ENCODE measurements at places on chromosomes 2 and 18. TPM values are rescaled to one million over a fixed set of nuclear protein-coding genes. Genes with fewer than 3 reads are reported as not detected.
A peak's percentile ranks its signal among the peaks of the same experiment; 100 is the strongest.

The PROKR1 gene
- total RNA-seq = not detected

The GPD2 gene
- 78.0 TPM for total RNA-seq

DNA sequence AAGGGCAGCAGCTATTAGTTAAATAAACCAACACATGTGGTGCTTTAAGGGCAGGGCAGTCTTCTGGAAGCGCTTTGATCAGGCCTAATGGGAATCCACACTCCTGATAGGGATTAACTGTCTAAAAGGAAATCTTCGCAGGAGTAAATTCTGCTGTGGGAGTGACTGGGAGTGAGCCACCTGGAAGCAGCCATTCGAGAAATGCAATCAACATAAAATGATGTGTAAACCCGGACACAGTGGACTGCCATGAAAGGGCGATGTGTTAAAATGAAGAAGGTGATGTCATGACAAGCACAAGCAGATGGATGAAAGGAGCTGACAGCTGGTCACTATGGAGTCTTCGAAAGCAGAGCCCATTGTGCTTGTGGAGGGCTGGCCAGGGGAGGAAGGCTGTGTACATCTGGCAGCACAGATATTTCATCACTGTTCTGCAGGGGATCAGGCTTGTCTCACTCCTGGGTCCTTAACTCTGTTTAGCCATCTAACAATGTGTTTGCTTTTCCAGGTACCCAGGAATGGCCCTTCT lies 24.8 kb upstream of the GALNT14 start:
- H3K36me3 ChIP-seq = no peaks in the 10 kb centered on the region
- no peaks in the 10 kb centered on the region for H3K4me1 ChIP-seq
- no peak overlapping the region for H3K27ac ChIP-seq
- no peaks in the 10 kb centered on the region for H3K27me3 ChIP-seq
- no peak overlapping the region for H3K4me3 ChIP-seq

DNA sequence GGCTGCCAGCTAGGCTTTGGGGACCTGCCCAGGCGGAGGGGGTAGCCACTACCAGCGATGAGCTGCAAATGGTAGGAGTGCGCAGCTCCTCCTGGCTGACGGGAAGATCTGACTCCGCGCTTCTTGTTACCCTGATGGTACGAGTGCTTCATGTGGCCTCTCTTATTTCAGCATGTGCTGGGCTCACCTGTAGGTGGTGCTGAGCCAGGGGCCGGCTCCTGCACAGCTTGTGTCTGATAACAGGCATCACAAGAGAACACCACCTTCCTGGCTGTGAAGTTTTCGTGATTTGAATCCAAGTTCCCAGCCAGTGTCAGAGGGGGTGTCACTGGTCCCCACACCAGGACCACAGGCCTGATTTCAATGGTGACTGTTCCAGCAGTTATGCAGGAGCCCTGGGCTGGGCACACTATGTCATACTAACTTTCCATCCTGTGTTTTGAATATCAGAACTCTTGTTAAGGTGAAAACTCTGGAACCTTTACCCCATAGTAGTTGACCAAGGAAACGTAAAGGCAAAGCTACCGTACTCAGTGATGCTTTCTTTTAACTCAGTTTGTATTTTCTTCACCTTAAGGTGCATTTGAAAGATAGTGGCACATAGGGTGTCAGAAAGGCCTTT lies 28.0 kb downstream of the APCDD1 start:
- peaks cover 3% of the 10 kb centered on the region for H3K36me3 ChIP-seq
- no peak overlapping the region for H3K27ac ChIP-seq
- H3K4me3 ChIP-seq = no peak overlapping the region
- H3K4me1 ChIP-seq = no peaks in the 10 kb centered on the region
- DNase-seq = no peak

The SERPINB10 gene
- total RNA-seq = not detected

DNA sequence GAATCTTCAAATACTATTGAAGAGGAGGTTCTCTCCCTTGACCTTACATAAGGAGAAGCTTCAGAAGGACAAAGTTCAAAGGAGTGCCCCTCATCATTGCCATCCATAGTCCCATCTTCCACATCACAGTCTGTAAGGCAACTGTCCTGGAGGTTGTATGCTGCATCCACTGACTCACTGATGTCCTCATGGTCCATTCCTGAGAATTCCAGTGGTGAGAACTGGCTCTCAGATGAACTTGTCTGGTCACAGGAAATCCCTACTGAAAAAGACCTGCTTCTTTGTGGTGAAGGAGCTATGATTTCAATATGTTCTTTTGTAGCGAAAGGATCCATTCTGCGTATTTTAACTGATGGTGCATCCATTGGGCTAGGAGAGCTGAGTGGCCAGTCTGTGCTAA lies 52.2 kb downstream of the EIF2AK3 start:
- no peaks in the 10 kb centered on the region for H3K4me1 ChIP-seq
- H3K36me3 ChIP-seq = peaks cover 17% of the 10 kb centered on the region
- no peak overlapping the region for H3K27ac ChIP-seq
- no peaks in the 10 kb centered on the region for H3K27me3 ChIP-seq
- no peak overlapping the region for H3K4me3 ChIP-seq
- no peak for DNase-seq

The ATP8B1 gene
- total RNA-seq = 45.8 TPM

The MEMO1 gene
- total RNA-seq = 28.7 TPM

The DHRS9 gene
- not detected for total RNA-seq

- H3K4me1 ChIP-seq = peaks cover 24% of the 10 kb centered on the region
- no peaks in the 10 kb centered on the region for H3K27me3 ChIP-seq
- no peak overlapping the region for H3K27ac ChIP-seq
- no peak for DNase-seq
- H3K36me3 ChIP-seq = no peaks in the 10 kb centered on the region
- no peak overlapping the region for H3K4me3 ChIP-seq
Observed at GRCh38 chr18:22344445-22344844, 73.3 kb downstream of the CTAGE1 start.

- H3K4me1 ChIP-seq = peaks cover 4% of the 10 kb centered on the region
- no peak for DNase-seq
- H3K36me3 ChIP-seq = no peaks in the 10 kb centered on the region
- no peak overlapping the region for H3K4me3 ChIP-seq
- no peaks in the 10 kb centered on the region for H3K27me3 ChIP-seq
Observed at GRCh38 chr2:235670974-235671787, 177.3 kb downstream of the AGAP1 start.

GRCh38 chr2:55151733-55152433 lies 80.2 kb downstream of the CLHC1 start:
- H3K36me3 ChIP-seq = no peaks in the 10 kb centered on the region
- DNase-seq = no peak
- no peaks in the 10 kb centered on the region for H3K27me3 ChIP-seq
- no peak overlapping the region for H3K27ac ChIP-seq

DNA sequence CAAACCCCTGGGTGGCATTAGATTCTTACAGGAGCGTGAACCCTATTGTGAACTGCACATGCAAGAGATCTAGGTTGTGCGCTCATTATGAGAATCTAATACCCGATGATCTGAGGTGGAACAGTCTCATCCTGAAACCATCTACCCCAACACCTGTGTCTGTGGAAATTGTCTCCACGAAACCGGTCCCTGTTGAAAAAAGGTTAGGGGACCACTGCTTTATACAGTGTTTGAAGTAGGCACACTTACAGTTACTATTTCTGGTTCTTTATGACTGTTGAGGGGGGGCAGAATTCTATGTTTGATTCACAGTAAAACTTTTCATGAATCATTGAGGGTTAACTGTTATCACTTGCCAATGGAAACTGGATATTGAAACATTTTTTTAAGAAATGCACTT lies 72.0 kb downstream of the RIF1 start:
- no peak overlapping the region for H3K4me3 ChIP-seq
- DNase-seq = no peak
- no peak overlapping the region for H3K27ac ChIP-seq
- H3K4me1 ChIP-seq = no peaks in the 10 kb centered on the region
- no peaks in the 10 kb centered on the region for H3K27me3 ChIP-seq
- H3K36me3 ChIP-seq = no peaks in the 10 kb centered on the region

DNA sequence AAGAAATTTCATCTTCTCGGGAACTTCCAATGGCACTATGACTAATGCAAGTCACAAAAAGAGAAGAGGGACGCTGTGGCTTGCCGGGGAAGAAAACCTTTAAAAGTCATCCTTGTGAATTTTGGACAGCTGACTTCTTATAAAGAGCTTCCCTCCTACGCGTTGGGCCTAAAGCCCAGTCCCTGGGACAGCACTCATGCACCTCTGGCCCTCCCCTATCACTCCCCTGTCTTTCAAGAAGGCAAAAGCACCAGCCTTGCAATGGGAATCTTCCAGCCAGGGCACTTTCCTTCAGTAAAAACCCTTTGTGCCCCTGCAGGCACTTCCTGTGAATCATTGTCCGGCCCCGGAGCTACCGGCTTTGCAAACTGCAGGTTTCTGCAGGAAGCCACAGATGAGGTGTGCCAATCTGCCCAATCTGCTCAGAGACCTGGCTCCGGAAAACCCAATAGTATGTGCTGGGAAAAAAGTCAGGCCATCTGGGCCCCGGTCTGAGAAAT lies 7.1 kb downstream of the MREG start:
- no peak for DNase-seq
- no peak overlapping the region for H3K4me3 ChIP-seq
- no peaks in the 10 kb centered on the region for H3K27me3 ChIP-seq
- H3K4me1 ChIP-seq = no peaks in the 10 kb centered on the region
- H3K27ac ChIP-seq = no peak overlapping the region

The FSIP2 gene
- total RNA-seq = 2.0 TPM

GRCh38 chr18:23257686-23258565 lies 122.6 kb downstream of the CABLES1 start:
- no peak for DNase-seq
- H3K27ac ChIP-seq = peak overlapping the region; percentile 97
- H3K27me3 ChIP-seq = no peaks in the 10 kb centered on the region
- H3K4me1 ChIP-seq = peaks cover 46% of the 10 kb centered on the region

- H3K27me3 ChIP-seq = no peaks in the 10 kb centered on the region
- peak; percentile 64 for DNase-seq
- H3K36me3 ChIP-seq = no peaks in the 10 kb centered on the region
- H3K4me1 ChIP-seq = no peaks in the 10 kb centered on the region
- no peak overlapping the region for H3K27ac ChIP-seq
- H3K4me3 ChIP-seq = no peak overlapping the region
Observed at GRCh38 chr18:25832001-25832604, 258.3 kb downstream of the SS18 start.

The DNER gene
- total RNA-seq = 0.13 TPM

DNA sequence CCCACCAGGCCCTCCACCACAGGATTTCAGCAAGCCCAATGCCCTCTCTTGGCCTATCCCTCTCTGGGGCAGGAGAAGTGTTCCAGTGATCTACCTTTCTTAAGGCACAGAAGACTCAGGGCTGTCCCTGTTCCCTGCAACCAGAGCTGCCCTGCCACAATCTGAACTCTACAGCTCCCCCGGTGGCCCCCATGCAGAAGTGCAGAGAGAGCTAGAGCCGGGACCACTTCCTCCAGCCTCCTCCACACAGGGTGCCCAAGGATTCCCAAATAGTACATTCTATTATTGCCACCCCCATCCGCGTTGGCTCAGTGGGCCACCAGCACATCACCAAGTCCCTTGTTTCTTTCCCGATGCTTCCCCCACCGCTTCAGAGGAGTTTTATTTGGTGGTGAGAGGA lies 114.8 kb upstream of the PTPRM start:
- H3K4me3 ChIP-seq = no peak overlapping the region
- H3K4me1 ChIP-seq = no peaks in the 10 kb centered on the region
- H3K27ac ChIP-seq = no peak overlapping the region
- no peaks in the 10 kb centered on the region for H3K36me3 ChIP-seq
- H3K27me3 ChIP-seq = no peaks in the 10 kb centered on the region
- peak; percentile 35 for DNase-seq

DNA sequence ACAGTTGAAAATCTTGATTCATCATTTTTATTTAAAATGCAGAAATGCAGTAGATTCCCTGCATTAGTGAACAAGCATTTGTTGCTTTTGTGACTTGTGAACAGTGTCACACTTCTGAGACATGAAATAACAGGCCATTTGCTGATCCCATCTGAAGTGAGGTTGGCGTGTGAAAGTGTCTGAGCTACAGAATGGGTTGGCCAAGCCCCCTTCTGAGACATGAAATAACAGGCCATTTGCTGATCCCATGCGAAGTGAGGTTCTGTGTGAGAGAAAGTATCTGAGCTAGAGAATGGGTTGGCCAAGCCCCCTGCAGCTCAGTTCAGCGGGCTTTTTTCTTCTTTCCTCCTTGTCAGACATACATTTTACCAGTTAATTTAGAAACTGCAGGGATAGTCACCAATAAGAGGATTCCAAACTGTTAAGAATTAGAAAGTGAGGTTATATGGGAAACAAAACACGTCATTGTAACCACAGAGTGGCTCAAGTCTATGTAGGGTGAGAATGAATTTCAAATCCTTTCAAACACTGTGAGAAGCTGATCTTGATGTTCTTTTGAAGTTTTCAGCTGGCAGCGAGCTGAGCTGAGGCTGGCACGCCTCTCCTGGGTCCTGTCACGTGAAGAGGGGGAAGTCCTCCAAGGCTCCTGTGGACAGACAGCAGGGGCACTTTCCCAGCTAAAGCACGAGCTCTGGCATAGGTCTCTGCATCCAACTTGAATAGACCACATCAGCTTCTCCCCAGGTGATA lies 339.2 kb upstream of the SALL3 start:
- no peak overlapping the region for H3K27ac ChIP-seq
- no peaks in the 10 kb centered on the region for H3K36me3 ChIP-seq
- H3K4me3 ChIP-seq = no peak overlapping the region
- DNase-seq = no peak
- no peaks in the 10 kb centered on the region for H3K4me1 ChIP-seq
- no peaks in the 10 kb centered on the region for H3K27me3 ChIP-seq
